ENCODE measurements at places on chromosomes 6 and 20.

DNA sequence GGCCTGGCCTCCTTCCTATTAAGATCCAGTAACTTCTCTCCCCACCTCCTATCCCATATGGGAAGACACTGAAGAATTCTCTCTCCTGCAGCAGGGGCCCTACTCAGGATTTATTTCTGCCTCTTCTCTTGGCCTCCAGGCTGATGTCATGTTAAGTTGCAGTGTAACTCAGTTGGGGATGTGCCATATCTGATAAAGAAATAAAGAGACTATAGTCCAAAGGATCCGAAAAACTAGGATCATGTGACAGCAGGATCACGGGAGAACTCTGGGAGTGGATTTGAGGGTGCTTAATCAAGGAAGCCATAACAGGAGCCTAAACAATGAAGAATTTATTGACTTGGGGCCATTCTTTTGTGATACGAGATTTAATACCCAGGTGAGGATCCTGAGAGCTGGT, 38.5 kb upstream of the TGM6 start:
- DNase-seq, result no peak

DNA sequence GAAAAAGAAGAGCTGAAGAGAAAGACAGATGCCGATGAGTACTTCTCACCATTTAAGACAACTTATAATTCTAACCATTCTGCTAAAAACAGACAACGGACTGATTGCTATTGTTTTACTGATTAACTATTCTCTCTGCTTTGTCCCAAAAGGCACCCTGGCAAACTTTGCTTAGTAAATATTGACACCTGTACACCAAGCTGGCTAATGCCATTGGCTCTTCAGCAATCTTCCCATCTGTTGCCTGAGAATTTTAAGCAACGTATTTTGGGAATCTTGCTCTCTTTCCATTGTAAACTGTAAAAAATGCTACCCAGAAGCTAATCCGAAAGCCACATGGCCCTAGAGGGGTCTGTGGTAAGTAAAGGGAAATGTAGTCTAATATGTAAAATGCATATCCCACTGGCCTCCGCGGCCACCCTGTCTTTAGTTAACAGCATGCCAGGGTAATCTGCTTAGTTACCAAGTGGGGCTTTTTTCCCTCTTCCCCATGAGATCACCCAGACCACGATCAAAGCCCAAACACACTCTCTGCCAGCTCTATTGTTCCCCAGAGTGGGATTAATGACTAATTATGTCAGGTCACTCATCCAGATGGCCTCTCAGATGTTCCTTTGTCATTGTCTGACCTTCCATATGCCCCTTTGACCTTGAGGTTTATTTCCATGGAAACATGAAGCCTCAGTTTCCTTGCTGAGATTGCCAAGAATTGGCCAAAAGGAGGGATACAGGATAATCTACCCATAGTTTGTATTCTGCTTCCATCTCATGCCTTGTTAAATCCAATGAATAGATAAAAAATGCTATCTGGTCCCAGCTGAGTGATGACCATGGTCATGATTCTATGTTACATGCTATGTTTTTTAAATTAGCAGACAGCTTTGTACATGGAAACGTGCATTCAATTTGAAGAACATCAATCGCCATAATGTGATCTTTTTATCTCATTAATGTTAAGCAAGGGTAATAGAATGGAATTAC, 216.4 kb upstream of the MCHR2 start:
- DNase-seq, result no peak

DNA sequence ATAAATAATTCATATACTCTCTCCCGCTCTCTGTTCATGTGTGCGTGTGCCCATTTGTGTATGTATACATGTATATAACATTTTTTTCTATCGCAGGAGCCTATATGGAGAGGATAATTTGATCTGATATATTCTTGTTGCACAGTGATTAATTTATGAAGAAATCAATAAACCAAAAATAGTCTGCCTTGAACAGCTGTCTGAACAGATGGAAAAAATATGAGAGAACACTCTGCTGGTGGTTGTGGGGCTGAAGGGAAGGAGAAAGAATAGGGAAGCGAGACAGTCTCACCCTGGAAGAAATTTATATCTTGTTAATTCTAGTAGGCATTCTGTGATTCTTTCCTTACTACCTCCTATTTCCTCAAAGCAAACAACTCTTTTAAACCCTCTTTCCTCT, 96.6 kb upstream of the B3GAT2 start:
- DNase-seq, result no peak

- no peak for DNase-seq
These were observed 180.6 kb downstream of the FOXA2 start for GRCh38 chr20:22403632-22404361.

- DNase-seq, result no peak
These were observed 9.9 kb upstream of the RFPL4B start for GRCh38 chr6:112337209-112337638.

- DNase-seq, result no peak
These were observed 301.8 kb downstream of the FOXC1 start for GRCh38 chr6:1911474-1911873.

DNA sequence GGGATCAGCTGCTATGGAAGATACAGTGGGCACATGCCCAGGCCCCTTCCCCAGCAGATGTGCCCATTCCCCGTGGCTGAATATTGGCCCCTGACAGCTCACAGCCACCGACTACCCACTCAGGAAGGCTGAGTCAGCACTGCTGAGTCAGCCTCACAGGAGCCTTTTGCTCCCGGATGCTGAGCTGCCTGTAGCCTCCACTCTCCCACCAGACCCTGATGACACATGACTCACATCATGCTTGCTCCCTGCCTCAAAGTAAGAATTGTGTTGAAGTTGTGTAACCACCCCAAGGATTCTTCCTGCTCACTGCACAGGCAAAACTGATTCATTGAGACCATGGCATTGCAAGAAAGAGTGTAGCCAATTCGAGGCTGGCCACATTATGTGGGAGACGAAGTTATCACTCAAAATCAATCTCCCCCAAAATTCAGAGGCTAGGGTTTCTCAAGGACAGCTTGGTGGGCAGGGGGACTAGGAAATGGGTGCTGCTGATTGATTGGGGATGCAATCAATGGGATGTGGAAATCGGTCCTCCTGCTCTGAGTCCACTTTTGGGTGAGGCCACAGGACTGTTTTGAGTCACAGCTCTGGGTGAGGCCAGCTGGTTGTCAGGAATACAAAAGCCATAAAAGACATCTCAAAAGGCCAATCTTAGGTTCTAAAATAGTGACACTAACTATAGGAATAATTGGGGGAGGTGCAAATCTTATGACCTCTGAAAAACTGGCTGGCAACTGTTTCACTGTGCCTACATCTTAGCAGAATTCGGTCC, 556.6 kb upstream of the CDH4 start:
- peak; percentile 28 for DNase-seq

DNA sequence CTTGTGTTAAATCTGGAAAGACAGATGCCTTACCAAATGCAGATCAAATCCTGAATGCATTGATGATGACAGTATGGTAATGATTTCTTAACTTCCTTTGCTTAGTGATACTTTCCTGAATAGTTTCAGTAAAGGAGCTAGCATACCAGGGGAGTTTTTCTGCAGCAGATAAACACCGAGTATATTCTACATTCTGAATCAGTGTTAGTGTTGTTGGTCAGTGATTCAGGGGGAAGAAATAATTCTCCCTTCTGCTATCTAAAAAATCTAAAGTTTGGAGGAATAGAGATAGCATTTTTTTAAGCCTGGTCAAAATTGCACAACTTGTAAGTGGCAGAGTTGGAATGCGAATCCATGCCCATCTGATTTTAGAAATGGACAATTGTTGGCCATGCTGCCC, 512.2 kb upstream of the MARCKS start:
- no peak for DNase-seq

GRCh38 chr6:56756219-56756789, 113.6 kb upstream of the DST start:
- no peak for DNase-seq

- no peak for DNase-seq
These were observed 692.0 kb downstream of the DHX35 start for GRCh38 chr20:39654171-39654570.

- no peak for DNase-seq
These were observed 237.9 kb downstream of the HDGFL1 start for GRCh38 chr6:22807261-22807660.

GRCh38 chr6:46271728-46272127, 100.9 kb upstream of the ENPP5 start:
- DNase-seq, result no peak

GRCh38 chr6:104159045-104159618, 700.6 kb downstream of the HACE1 start:
- DNase-seq, result no peak

GRCh38 chr20:23765578-23765977, 14.8 kb upstream of the CST1 start:
- no peak for DNase-seq

- DNase-seq, result no peak
These were observed 17.3 kb downstream of the GGTLC1 start for GRCh38 chr20:23971310-23971709.

GRCh38 chr6:134508862-134509498, 191.1 kb upstream of the SGK1 start:
- no peak for DNase-seq

DNA sequence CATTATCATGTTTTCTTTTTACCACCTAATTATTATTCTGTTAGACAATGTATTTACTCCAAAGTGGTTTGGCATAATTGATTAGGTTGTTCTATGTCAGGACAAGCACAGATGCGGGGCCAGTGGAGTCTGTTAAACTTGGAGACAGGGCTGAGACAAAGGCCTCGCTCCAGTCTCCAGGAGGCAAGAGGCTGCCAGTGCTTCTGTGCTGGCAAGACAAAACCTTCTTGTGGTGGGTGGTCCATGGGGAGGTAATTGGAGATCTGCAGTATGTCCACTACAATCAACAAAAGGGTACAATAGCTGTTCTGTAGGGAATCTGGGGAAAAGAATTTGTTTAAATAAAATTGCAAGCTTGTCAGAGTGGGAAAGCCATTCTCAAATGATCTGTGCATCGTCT, 677.2 kb upstream of the SLC35B3 start:
- no peak for DNase-seq

GRCh38 chr20:46523108-46523507, 9.7 kb upstream of the ZNF334 start:
- DNase-seq, result no peak

GRCh38 chr20:35339007-35339406, 46.8 kb upstream of the FAM83C start:
- no peak for DNase-seq

DNA sequence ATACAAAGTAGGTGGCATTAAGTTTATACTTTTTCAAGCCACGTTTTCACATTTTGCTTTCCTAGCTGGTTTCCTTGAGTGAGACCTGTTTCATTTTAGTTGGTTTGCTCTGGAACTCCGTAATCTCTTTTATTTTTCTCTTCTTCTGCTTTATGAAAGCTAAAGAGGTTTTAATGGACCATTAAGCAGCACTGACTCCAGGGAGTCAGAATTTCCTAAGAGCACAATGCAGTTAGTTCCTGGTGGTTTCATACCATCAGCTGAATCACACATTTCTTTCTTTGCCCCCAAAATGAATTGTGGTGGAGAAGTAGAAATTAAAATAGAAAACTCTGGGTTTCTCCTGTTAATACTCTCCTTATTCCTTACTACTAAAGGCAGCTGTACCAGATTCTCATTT, 3.4 kb downstream of the OPN5 start:
- DNase-seq, result no peak

DNA sequence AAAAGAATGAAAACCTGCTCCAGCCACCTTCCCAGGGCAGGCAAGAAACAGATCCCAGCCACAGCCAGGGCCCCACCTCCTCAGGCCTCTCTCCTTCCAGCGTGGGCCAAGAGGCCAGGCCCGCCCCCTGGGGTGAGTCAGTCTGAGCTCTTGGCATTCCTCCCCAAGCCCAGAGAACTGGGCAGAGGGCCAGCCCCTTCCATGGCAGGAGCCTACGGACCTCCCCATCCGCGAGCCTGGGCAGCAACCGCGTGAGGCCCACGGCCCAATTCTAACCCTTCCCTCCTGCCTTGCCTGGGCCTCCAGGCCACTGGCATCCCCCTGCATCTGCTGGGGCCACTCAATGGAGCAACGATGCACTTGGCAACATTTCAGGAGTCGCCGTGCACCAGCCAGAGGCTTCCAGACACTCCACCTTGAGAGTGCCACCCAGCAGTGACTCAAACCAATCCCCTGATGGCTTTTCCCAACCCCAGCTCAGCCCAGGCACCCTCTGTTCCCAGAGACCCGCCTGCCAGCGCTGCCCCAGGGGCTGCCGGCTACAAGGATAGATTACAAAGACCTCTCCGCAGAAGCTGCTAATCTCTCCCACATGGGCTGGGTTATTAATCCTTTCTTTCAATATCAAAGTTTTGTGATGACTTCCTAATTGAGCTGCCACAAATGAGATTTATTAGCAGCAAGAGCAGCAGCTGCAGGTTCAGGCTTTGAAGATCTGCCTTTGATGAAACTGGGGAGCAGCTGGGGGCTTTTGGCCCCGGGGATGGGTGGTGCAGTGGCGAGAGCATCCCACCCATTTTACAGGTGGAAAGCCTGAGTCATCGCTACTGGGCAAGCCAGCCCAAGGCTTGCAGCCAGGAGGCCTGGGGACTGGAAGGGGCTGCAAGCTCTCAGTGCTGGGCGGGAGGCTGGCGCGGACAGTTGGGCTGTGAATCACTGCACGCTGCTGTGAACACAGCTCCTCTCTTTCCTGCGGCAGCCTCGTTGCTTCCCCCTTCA, 85.7 kb downstream of the NFATC2 start:
- no peak for DNase-seq

DNA sequence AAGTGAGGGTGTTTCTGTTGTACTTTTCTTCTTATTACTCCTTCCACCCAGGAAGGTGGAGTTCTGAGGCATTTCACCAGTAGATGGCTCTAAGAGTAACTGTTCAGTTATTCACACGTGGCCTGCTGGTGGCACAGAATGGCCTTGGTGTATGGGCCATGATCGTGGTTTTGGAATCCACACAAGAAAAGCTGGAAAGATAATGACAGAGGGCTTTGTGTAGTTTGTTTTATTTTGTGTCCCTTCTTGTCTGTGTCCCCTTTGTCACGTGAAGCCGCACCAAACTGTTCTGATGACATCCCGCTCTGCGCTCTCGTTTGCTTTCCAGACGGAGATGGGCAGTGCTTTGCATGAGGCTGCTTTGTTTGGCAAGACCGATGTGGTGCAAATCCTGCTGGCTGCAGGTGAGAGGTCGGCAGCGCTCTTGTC, 93.4 kb downstream of the ANKS1A start:
- no peak for DNase-seq

GRCh38 chr6:1952740-1953360, 292.6 kb downstream of the GMDS start:
- no peak for DNase-seq

DNA sequence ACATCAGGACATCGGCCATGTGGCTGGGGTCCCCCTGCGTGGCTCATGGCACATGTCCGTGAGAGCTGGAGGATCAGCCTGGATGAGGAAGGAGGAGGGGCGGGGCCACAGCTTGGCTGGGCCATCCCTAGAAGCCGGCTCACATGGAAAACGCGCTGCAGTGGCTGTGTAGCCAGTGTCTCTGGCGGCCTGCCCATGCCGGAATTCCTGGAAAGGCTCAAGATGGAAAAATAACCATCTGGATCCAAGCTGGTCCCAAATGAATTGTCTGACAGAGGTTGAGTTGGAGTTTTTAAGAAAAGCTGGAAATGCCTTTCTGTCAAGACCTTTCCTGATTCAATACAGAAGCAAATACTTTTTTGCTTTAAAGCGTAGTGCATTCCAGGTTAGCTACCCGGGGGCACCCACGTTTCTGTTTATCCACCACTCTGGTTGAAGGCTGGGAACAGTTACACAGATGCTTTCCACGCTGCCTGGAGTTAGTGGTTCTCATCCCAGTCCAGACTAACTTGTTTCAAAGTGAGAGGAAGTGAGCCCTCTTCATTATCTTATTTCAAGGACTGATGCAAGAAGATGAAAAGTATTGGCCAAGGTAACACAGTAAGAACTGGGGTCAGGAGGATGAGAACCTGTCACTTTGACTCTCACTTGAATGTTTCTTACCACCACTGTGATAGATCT, 99.0 kb downstream of the GMPR start:
- no peak for DNase-seq

Data from activated naive CD4-positive, alpha-beta T cell treated with anti-CD3 and anti-CD28 coated beads for 36 hours (primary cell).